Fibroblast of skin of right quadriceps (primary cell): ENCODE measurements at places on chromosomes 7 and 10.
A peak's percentile ranks its signal among the peaks of the same experiment; 100 is the strongest.

- DNase-seq, result no peak
Measured at GRCh38 chr10:58393317-58393716, 8.1 kb downstream of the TFAM start.

DNA sequence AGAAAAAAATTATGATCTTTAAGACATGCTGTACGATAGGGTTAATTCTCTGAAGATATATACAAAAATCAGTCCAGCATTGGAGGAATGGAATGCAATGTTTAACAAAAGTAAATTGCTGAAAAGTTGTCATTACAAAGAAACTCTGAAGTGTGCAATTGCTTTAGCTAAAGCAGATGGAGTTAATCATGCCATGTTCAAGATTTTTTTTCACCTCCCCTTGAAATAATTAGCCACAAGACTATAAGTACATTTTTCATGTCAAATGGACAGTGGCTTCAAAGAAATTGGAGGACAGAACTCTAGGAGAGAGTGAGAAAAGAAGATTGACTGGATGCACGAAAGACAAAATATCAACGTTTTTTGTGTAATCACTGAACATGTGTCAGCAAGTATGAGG, 63.1 kb upstream of the MEOX2 start:
- peak; percentile 20 for DNase-seq

- no peak for DNase-seq
Measured at GRCh38 chr10:32943395-32943794, 14.6 kb downstream of the ITGB1 start.

DNA sequence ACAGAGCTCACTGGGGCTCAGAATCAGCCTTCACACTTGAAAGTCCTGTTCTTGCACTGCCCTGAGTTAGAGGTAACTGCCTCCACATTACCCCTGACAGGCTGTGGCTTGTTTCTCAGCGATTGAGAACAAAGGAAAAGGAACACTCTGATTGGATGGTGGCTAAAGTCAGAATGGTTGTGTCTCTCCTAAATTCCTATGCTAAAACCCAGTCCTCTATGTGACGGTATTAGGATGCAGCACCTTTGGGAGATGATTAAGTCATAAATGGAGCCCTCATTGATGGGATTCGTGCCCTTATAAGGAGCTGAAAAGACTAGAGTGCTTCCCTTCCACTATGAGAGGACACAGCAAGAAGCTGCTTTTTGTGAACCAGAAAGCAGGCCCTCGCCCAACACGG, 38.9 kb upstream of the DGKI start:
- DNase-seq, result no peak

DNA sequence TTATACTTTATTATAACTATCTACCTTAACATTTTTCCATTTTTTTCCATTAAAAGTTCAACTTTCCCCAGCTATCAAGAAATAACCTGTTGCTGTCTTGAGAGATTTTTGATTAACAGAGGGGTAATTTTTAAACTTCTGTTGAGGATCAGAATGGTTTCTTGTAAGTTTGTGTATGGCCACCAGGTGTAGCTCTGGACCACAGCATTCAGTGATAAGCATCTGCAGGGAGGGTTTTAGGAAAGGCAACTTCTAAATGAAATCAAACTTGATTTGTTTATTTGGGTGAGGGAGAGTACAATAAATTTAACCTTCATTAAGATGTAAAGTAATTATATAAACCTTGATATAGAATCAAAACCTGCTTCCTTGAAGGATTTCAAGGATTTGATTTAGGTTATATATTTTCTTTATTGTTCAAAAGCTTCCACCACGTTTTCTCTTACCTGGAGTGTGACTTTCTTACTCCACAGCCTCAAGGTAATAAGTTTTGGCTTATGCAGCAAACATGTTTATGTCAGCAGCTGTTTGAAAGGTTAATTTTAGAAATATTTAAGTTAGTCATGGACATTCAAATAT, 153.3 kb downstream of the STK31 start:
- DNase-seq, result peak; percentile 48

DNA sequence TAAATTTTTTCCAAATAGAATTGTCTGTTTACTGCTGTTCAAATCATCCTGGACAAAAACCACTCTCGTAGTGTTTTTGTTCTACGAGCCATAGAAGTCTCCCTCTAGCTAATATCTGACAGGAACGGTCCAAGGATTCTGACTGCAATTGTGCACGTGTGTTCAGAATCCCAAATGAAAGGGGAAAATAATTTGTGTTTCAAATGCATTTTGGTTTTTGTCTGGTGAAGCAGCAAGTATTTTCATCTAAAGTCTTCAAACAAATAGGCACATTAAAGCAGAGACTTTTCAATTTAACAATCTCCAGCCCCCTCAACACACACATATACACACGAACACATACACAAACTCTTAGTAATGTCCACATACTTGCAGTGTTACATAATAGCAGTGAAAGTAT, 475 bp downstream of the NEUROD6 start:
- no peak for DNase-seq

DNA sequence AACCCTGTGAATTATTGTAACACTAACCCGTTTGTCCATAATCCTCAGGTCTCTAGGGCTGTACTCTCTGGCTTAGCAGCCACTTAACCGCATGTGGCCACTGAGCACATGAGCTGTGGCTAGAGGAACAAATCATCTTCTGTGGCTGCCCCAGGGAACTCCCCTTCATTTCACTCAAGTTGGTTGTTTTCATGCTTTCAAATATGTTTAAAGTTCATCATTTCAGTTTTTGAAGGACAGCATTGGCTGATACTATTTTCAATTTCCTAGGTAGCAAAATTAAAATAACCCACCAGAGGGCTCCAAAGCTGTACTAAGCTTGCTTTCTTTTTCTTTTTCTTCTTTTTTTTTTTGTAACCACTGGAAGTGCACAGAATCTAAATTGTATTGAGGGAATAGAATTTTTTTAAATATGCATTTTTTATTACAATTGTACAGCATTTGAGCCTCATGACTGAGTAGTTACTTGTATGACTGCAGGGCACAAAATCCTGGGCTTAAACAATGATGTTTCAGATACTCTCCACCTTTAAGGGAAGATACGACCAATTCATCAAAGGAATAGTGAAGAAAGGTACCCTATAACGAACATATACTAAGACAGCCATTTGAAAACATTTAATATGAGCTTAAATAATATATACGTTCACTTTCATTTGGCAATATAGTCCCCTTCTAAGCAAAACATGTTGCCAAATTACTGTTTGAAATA, 38.6 kb downstream of the MRC1 start:
- DNase-seq, result no peak

DNA sequence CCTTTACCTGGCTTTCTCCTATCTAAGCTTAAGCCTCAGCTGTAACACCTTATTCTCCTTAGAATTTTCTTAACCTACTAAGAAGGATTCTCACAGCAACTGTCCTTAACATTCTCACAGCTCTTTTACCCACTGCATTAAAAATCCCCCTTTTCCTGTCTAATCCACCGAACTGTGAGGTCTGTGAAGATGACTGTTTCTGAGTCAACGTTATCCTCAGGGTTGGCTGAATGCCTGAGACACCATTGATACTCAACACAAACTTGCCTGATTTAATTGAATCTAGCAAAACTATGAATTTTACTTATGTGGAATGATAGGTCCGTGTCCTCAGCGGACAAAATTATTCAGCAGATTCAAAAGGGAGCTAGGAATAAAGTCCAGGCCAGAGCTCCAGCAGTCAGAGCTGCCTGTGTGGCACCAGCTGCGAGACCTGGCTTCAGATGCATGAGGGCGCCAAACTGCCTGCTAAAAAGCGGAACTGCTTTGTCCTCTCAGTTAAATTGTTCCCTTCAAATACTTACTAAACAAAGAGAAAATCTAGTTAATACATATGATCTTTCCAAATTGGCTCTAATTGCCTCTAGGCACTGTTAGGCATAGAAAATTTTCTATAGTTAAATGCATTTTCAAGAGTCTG, 33.4 kb upstream of the VWDE start:
- peak; percentile 77 for DNase-seq

GRCh38 chr10:70296406-70296899, 12.6 kb upstream of the NPFFR1 start:
- DNase-seq, result peak; percentile 71

DNA sequence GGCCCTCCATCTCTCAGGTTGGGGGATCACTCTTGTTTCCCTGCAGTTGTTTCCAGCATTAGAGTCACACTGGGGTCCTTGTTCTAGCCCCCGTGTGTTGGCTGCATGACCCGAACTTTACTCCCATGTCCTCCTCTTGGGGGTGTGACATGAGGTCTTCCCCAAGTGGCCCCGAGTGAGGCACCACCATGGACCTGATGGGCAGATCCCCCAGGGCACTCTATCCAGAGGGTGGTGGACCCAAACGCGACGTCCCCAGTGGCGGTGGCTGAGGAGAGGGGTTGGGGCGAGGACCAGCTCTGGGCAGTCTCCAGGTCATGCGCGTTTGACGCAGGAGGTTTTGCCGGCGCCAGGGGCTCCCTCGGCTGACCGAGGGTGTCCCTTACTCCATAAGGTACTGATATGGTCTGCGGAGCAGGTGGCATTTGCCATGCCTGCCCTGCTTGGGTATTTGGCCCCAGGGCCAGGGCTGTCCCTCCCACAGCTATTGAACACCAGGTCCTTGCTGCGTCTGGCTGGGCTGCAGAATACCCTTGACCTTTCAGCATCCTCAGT, 131.9 kb downstream of the LHPP start:
- DNase-seq, result no peak

GRCh38 chr10:22433875-22434274, 88.6 kb downstream of the SPAG6 start:
- DNase-seq, result peak; percentile 93

DNA sequence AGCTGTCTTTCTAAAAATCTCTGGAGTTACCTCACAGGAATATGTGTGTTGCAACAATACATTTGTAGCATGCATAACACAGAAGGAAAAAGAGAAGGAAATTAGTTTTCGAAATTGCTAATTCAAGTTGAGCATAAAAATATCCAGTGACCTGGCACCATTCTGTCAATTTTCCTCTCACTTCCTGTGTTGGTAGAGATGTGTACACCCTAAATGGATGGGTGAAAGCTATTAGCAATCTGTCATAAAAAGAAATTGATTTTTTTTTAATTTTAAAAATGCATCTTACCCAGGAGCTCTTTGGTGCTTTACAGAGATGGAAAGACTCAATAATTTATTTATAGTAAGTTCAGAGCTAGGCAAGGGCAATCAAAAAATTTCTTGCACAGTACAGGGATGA, 333.3 kb upstream of the TMEM229A start:
- no peak for DNase-seq

GRCh38 chr10:124646483-124647352, 97.5 kb downstream of the FAM53B start:
- DNase-seq, result peak; percentile 73

- DNase-seq, result peak; percentile 25
Measured at GRCh38 chr7:46571996-46572395, 650.9 kb upstream of the IGFBP3 start.

GRCh38 chr7:102319671-102320070, 33.0 kb downstream of the SH2B2 start:
- DNase-seq, result no peak

DNA sequence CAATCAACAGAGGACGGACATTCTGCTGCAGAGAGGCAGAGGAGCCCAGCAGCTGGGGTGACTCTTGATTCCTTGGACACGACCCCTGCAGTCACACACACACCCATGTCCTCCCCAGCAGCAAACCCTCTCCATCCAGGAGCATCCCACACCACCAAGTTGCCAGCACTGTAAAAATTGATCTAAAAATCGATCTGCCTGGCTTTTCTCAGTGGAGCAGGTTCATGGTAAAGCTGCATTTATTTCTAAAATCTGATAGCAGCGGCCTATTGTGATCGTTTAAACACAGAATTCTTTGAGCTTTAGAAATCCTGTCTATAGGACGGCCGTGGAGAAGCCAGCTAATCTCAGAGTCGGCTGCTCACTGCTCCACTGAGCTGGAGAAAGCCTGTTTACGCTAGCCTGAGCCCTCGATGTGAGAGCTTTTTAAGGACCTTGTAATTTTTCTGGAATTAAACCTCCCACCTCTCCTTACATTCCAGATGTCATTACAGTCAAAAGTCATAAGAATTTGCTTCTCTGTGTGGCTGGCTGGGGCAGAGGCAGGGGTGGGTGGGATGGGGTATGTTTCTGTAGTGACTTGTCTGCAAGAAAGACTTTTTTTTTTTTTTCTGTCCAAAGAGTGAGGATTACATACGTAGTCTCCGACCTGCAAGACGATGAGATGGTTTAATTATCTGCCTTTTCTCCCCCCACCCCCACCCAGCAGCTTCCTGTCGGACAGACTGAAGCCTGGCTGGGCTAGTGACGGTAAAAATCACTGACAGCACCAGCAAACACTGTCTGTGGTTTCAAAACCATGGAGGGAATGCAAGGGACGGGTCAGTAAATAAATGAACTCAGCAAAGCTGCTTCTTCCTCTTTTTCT, 31.6 kb downstream of the TRIM8 start:
- peak; percentile 97 for DNase-seq

- DNase-seq, result no peak
Measured at GRCh38 chr7:70937424-70937823, 194.5 kb upstream of the GALNT17 start.

GRCh38 chr7:140036224-140036962, 26.4 kb downstream of the PARP12 start:
- peak; percentile 35 for DNase-seq

DNA sequence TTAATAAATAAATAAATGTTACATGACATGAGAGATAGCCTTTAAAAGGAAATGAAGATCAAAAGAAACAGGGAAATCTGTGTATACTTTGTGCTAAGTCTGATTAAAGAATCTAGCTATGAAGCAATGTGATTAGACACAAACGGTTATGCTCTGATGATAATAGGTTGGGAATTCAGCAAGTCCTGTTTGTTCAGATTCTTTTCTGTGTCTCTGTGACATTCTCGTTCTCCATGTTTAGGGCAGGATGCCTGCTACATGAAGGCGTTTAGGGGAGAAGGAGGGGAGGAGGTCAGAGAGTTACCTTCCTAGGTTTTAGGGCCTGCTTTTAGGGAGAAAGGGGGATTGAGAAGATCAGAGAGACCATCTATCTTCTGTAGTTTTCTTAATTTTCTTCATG, 555.3 kb downstream of the DNAJB9 start:
- no peak for DNase-seq

- DNase-seq, result no peak
Measured at GRCh38 chr10:50453940-50454339, 169.8 kb downstream of the SGMS1 start.

DNA sequence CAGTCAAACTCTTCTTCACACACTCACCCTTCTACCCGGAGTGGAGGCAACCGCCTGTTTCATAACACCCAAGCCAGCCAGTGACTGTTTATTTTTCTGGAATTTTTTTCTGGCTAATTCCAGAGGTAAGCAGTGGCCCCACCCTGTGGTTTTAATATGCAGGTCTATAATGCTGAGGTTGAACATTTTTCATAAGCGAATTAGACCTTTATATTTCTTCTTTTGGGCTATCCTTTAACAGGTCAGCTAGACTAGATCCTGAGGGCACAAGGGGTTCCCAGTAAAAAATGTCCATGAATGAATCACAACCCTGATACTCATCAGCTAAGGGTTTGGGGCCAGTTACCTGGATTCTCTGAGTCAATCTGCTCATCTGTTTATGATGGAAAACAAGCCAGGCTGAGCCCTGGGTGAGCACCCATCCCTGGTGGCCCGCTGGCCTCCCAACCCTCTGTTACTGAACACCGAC, 76.2 kb downstream of the GRB10 start:
- DNase-seq, result no peak

- no peak for DNase-seq
Measured at GRCh38 chr10:111593578-111593977, 516.7 kb downstream of the ADRA2A start.
